Activated T-helper 1 cell treated with anti-CD3 and anti-CD28 coated beads, Interleukin-12 subunit alpha, Interleukin-12 subunit beta, Interleukin-2, Interleukin-4 antibody, amounts not matched to agents 30 ng/mL and 10 ng/mL and 1 ng/mL, durations not matched to agents 14 hours and 24 hours and 36 hours (primary cell): ENCODE measurements at places on chromosomes 3 and 15. TPM values are rescaled to one million over a fixed set of nuclear protein-coding genes. Genes with fewer than 3 reads are reported as not detected.

- no peak for DNase-seq
Observed at GRCh38 chr3:133077688-133078087, 39.5 kb downstream of the TMEM108 start.

STAG1 gene
- total RNA-seq, result 46.5 and 47.1 TPM in 2 replicates

- no peak for DNase-seq
Observed at GRCh38 chr15:58934114-58934447, 602 bp upstream of the SLTM start.

DNA sequence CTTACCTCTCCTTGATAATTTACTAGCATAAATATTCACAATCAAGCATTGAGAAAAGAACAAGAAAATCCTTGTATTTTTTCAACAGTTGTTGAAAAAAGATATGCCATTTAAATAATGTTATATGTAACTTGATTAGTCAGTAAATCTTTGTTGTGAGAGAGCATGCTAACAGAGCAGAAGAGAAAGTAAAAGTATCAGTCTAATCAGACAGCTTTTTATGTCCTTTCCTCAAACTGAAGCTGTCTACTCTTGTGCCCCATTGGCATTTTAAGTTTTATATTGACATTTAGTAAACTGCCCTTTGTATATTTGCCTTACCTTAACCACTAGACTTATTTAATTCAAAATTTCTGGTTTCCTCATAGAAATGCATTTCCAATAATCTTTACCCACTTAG lies 668.7 kb downstream of the OTOL1 start:
- no peak for DNase-seq

DNA sequence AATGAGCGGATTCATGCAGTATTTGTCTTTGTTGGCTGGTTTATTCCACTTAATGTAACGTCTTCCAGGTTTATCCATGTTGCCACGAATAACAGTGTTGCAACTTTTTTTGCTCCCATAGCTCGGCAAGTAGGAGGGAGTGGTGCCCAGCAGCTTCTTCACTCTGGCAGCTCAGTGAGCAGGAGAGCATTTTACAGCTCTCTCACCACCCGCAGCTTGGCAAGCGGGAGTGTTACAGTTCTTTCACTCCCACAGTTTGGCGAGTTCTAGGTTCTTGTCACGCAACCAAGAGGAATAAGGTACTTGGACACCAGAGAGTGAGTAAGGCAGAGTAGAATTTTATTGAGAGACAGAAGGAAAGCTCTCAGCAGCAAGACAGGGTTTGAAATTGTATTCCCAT lies 935.2 kb downstream of the TBL1XR1 start:
- no peak for DNase-seq

GRCh38 chr15:33154351-33155166 lies 40.0 kb downstream of the FMN1 start:
- DNase-seq, result no peak

UCN2 gene
- 0.21 TPM in 1 of 2 replicates, not detected in the other for total RNA-seq

NANOGP8 gene
- not detected in 2 replicates for total RNA-seq

EPHA6 gene
- total RNA-seq, result not detected in 2 replicates

DNA sequence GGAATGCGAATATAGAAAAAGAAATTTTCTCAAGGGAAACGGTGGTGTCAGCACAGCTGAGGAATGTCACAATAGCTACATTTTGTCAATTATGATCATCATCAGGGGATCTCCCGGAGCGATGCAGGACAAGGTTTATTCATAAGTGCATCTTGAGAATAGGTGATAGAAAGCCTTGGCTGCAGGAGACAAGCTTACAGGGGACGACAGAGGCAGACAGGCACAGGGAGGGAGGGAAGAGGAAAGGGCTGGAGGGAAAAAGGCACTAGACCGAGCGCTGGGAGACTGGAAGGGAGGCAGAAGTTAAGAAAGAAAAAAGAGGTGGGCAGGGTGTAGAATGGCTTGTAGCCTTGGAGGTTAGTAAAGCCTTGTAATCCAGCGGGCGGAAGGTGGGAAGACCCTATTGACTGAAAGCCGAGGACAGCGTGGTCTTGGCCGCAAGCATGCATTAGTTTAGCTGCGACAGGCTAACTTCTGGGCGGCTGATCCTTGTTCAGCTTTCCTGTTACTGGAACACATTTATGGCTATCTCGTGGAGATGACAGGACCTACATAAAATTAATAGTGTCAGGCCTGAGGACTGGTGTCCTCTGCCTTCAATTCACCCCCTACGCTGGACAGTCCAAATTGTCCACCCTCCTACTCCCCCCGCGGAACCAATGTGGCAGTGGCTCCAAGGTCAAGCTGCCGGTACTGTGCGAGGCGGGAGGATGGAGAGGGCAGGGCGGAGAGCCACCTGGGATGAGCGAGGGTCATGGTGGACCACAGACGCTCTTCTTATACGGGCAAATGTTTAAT lies 1.4 kb upstream of the NECTIN3 start:
- no peak for DNase-seq

FAM174B gene
- 2.0 and 4.9 TPM in 2 replicates for total RNA-seq

DNA sequence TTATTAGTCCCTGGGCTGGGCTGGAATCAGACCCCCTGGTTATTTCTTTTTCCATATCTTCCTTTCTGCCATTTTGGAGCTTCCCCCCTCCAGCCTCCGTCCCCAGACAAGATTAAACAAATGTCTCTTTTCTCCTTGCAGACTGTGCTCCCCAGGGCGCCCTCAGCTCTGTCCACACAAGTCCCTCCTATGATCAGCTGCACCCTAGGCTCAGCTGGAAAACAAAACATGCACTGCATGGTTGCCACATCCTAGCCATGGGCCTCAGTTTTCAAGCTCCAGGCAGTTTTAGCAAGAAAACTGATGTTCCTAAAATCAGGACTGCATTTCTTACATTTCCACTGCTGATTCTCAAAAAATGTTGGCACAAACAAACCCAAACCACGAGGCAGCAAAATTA lies 23.5 kb upstream of the RFTN1 start:
- no peak for DNase-seq

ZNF502 gene
- total RNA-seq, result 0.54 and 0.73 TPM in 2 replicates

GRCh38 chr3:57059411-57059810 lies 1.1 kb upstream of the SPATA12 start:
- DNase-seq, result no peak

DNA sequence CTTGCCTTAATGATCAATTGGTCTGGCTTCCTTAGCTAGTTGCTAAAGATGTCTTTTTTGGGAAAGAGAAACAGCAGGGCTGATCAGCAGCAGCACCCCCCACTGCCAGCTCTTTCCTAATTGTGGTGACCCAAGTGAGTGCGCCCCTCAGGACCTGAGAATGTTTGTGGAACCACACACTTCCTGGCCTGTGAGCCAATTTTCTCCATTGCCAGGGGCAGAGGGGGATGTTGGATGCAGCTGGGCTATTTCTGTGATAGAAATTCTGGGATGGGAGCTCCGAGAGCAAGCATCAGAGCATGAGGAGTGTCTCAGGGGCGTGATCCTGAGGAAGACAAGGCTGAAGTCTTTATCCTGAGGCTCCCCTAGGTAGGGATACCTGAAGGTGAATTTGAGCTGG lies 66.6 kb downstream of the CLDN11 start:
- no peak for DNase-seq

C15orf62 gene
- total RNA-seq, result 0.36 and 0.37 TPM in 2 replicates

- DNase-seq, result no peak
Observed at GRCh38 chr3:94615275-94616065, 552.6 kb downstream of the NSUN3 start.

DNA sequence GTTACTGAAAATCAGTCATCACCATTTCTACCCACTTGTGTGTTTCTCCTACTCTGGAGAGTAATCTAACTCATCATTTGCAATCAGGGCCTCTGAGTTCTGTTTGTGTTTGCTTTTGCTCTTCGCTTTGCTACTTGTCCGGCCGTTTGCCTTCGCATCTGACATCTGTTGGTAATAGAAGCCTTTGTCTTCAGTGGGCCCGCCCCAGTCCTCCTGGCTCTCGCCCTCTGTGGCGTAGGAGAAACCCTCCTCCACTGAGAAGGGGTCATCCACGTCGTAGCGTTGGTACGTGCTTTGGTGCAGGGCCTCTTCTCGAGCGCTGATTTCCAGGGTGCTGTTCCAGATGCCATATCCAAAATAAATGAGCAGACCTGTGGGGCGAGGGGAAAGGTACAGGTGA lies 48.3 kb downstream of the CLDN11 start:
- no peak for DNase-seq

DNA sequence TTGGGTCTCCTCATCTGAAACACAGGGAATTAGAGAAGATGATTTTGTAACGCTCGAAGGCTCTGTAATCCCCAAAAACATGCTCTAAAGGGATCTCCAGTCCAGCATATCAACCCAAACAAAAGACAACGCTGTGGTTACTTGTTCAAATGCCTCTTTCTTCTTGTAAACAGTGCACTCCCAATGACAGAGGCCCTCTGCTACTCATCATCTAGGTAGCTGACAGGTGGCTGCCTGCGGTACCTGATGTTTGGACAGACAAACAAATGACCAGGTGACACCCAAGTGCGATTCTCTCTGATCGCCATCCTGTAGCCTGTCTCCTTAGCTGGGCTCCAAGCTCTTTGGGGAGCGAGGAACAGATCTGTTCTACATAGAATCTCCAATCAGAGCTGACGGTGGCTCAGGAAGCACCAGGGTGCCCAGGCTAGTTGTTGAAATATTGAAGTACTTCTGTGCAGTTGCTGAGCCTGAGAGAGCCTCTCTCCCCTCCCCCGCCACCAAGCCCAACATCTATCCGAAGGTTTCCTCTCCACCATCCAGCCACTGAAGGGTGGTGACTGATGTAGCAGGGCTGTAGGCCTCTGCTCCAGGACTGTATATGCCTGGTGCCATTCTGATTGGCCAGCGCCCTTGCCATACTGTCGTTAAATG lies 238.7 kb downstream of the XXYLT1 start:
- no peak for DNase-seq

DNA sequence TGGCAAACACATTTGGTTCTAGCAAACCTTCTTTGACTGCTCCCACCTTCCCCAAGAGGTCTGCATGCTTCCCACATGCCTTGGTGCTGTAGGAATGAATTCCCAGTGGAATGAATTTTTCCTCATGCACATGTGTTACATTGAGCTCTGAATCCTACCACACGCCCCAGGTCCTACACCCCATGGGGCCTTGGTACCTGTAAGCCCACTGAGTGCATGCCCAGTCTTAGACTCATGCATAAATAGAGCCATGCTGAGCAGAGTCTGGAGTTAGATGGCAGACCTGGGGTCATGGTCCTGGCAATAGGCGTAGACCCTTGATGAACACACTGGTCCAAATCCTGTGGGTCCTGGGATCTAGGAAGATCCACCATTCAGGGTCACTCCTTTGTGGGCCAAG lies 81.8 kb downstream of the EPHB1 start:
- no peak for DNase-seq

DNA sequence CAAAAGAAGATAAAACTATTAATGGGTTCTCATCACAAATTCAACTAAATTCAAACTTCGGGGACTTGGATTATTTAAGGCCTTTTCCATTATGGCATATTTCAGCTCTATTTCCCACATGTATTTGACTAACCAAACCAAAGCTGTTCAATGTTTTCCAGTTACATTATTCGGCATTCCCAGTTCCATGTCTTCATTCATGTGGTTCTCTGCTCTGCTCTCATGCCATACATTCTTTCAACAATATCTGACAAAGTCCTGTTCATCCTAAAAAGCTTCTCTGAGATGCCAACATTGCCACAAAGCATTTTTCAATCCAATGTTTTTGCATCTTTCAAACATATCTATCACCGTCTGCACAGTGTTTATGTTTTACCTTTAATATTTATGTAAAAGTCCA lies 141.4 kb downstream of the GREM1 start:
- no peak for DNase-seq

GRCh38 chr15:49279521-49280456 lies 109.7 kb downstream of the GALK2 start:
- no peak for DNase-seq

DNA sequence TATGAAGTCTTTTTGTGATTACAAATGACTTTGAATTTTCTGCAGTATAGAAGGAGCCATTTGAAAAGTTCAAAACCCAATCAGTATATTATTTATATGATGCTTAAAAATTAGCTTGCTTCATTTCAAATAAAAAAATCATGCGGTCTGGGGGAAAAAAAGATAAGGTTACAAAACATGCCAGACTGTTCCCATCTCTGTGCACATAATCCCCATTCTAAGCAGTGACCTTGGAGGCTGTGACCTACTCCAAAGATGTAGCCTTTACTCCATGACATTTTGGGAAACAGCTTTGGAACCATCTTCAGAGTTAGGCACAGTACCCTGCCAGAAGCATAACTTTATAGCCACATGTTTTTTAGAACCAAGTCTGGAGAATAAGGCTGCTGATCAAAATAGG lies 447.7 kb upstream of the WNT5A start:
- no peak for DNase-seq

- DNase-seq, result no peak
Observed at GRCh38 chr15:53759411-53759931, at the start of gene WDR72. Gene WDR72, minus strand, starts transcription at chr15:53759663. Its CDS starts 26,514 bp downstream, at chr15:53733149.

- no peak for DNase-seq
Observed at GRCh38 chr15:57167821-57168395, 208.4 kb upstream of the CGNL1 start.

DNA sequence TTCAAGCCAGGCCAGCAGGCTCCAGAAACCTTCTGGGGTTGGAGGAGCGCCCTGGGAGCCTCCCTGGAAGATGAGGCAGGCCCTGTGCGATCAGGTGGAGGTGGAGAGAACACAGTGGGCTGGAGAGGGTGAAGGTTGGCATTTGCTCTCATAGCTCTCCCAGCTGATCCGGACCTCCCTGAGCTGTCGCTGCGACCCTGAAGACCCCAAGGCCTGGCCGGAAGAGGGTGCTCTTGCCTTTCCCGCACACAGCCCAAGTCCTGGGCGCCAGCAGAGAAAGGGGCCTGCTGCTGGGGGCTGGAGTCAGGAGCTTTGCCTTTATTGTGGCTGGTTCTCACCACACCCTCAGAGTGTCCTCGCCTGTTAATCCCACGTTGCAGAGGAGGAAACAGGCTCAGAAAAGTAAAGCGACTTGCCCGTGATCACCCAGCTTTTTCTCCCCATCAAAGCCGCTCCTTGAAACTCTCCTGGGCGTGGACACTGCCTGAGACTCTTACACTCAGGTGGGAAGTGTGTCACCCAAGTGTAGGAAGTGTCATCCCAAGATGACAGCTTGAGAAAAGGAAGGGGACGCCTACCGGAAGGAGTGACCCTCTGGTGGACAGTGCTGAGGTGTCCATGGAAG lies 8.6 kb upstream of the RPL29 start:
- DNase-seq, result no peak

DNA sequence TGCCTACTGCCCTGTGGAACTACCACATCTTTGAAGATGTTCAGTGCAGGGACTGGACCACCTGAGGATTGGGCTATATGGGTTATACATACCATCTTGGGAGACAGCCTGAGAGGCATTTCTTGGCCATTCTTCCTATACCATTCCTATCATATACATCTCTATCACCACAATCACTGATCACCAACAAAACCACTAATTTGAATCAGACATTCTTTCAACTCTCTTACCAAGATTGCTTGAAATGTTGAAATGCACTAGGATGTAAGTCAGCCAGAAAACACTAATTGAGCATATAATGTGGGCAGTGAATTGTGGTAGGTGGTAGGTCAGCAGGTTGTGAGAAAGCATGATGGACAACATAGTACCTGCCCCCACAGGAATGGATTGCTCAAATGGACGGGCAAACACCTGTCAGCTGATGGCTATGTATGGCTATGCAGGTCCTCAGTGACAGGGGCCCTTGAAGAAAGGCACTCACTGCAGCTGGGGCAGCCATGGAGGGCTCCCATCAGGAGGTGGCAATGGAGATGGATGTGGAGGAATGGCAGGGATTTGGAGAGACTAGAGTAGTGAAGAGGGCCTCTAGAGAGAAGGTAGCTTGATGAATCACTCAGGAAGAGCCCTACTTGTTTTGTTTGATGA lies 49.1 kb downstream of the AMOTL2 start:
- no peak for DNase-seq

- no peak for DNase-seq
Observed at GRCh38 chr3:44208086-44208485, 33.6 kb upstream of the TOPAZ1 start.

PLOD2 gene
- 1.4 and 2.0 TPM in 2 replicates for total RNA-seq
